Calu3 (cell line): ENCODE measurements at places on chromosomes 12 and 14. TPM values are rescaled to one million over a fixed set of nuclear protein-coding genes. Genes with fewer than 3 reads are reported as not detected.

The SLC8A3 gene
- total RNA-seq = not detected in 2 replicates

The TOMM20L gene
- total RNA-seq = not detected in 2 replicates

DNA sequence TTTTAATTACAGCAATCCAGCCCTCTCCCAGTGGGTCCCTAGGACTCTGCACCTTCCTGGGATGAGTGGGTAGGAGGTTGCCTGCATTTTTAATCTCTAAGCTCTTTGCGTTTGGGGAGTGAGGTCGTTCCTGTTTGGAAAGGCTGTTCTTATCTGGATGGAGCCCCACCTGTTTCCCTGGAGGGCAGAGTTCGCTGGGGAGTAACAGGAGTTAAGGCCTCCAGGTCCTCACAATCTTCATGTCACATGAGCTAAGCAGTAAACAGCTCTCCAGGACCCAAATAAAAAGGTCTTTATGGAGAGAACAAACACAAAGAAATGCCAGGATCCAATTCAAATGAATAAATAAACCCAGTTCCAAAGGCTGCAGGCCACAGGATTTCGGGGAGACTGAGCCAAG, 56.0 kb upstream of the RFLNA start:
- DNase-seq = no peak

- DNase-seq = no peak
Observed at GRCh38 chr12:92439420-92439805, 263.4 kb upstream of the PLEKHG7 start.
